ENCODE measurements at places on chromosomes 12 and 14. TPM values are rescaled to one million over a fixed set of nuclear protein-coding genes. Genes with fewer than 3 reads are reported as not detected.
A peak's percentile ranks its signal among the peaks of the same experiment; 100 is the strongest.

GRCh38 chr12:67517181-67517887, 131.2 kb upstream of the DYRK2 start:
- H3K36me3 ChIP-seq = no peaks in the 10 kb centered on the region
- H3K4me3 ChIP-seq = peak overlapping the region; percentile 8
- H3K27ac ChIP-seq = no peak overlapping the region
- no peaks in the 10 kb centered on the region for H3K27me3 ChIP-seq

DNA sequence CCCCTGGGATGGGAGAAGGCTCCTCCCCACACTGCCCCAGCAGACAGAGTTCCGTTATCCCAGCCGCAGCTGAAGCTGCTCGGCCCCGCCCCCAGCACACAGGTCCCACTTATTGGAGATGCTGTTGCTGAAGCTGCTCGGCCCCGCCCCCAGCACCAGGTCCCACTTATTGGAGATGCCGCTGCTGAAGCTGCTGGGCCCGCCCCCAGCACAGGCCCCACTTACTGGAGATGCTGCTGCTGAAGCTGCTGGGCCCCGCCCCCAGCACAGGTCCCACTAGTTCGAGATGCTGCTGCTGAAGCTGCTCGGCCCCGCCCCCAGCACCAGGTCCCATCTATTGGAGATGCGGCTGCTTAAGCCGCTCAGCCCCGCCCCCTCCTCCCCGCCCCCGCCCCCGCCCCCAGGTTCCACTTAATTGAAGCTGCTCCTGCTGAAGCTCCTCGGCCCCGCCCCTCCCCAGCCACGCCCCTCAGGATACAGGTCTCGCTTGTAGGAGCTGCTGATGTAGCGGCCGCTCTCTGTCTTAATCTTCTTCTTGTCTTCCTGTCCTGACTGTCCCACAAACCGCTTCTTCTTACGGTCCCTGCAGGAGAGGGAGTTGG, 12.0 kb downstream of the CFAP73 start:
- no peak for DNase-seq
- H3K27ac ChIP-seq = no peak overlapping the region
- no peaks in the 10 kb centered on the region for H3K4me1 ChIP-seq
- no peak overlapping the region for H3K4me3 ChIP-seq
- peaks cover 10% of the 10 kb centered on the region for H3K36me3 ChIP-seq

- no peak overlapping the region for H3K27ac ChIP-seq
- no peak for DNase-seq
- H3K36me3 ChIP-seq = no peaks in the 10 kb centered on the region
Observed at GRCh38 chr12:29234965-29235626, 86.0 kb downstream of the FAR2 start.

GRCh38 chr12:67145692-67146091, 123.5 kb upstream of the CAND1 start:
- no peaks in the 10 kb centered on the region for H3K4me1 ChIP-seq
- H3K36me3 ChIP-seq = no peaks in the 10 kb centered on the region
- H3K27ac ChIP-seq = no peak overlapping the region
- H3K27me3 ChIP-seq = no peaks in the 10 kb centered on the region

GRCh38 chr14:67663633-67664032, 10.8 kb downstream of the VTI1B start:
- H3K36me3 ChIP-seq = no peaks in the 10 kb centered on the region
- H3K27ac ChIP-seq = no peak overlapping the region
- no peaks in the 10 kb centered on the region for H3K27me3 ChIP-seq
- H3K4me1 ChIP-seq = no peaks in the 10 kb centered on the region

GRCh38 chr14:95122621-95122945, 34.7 kb downstream of the DICER1 start:
- no peaks in the 10 kb centered on the region for H3K27me3 ChIP-seq
- no peak overlapping the region for H3K4me3 ChIP-seq
- H3K27ac ChIP-seq = no peak overlapping the region
- H3K4me1 ChIP-seq = no peaks in the 10 kb centered on the region
- DNase-seq = no peak

GRCh38 chr14:49546766-49547165, 39.4 kb downstream of the RPS29 start:
- H3K27ac ChIP-seq = no peak overlapping the region
- no peak overlapping the region for H3K4me3 ChIP-seq
- H3K27me3 ChIP-seq = no peaks in the 10 kb centered on the region
- DNase-seq = no peak
- H3K36me3 ChIP-seq = no peaks in the 10 kb centered on the region

DNA sequence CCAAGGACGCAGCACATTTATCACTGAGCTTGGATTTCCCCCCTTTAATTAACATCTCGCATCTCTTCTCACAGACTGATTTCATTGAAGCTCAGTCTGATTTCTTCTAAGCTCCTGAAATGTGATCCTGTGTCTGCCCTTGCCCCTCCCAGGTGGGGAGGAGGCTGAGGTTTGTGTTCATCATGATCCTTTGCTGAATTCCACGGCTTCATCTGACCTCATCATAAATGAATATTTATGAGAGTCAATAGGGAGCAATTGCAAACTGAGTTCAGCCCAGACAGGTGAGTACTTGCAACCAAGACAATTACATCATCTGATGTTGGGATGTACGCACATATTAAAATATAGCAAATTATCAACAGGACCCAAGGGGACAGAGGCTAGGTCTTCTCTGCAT, 72.4 kb downstream of the MAP1LC3B2 start:
- H3K27me3 ChIP-seq = no peaks in the 10 kb centered on the region
- no peak overlapping the region for H3K4me3 ChIP-seq
- no peak for DNase-seq
- no peaks in the 10 kb centered on the region for H3K4me1 ChIP-seq

GRCh38 chr12:124654666-124655047, 87.2 kb upstream of the NCOR2 start:
- peaks cover 6% of the 10 kb centered on the region for H3K4me1 ChIP-seq
- H3K27me3 ChIP-seq = no peaks in the 10 kb centered on the region
- peak overlapping the region; percentile 31 for H3K27ac ChIP-seq
- H3K4me3 ChIP-seq = no peak overlapping the region

GRCh38 chr12:119180380-119181040, 1.8 kb downstream of the HSPB8 start:
- peak overlapping the region; percentile 68 for H3K4me3 ChIP-seq
- H3K27me3 ChIP-seq = no peaks in the 10 kb centered on the region
- H3K36me3 ChIP-seq = no peaks in the 10 kb centered on the region

DNA sequence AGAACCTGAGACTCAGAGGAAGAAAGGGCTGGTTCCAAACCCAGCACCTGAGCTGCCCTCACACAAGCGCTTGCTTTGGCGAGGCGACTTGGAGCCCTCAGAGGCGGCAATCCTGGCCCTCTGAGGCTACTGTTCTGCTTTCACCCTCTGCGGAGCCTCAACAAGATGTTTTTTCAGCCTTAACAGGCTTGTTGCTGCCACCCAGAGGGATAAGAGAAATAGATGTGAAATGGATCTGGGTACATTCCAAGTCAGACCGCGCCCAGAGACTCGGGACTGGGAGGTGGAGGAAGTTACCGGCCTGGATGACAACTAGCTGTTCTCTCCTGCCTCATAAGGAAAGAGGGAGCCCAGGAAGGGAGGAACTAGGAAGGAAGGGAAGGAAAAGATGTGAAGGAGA, 89.6 kb downstream of the TTC7B start:
- H3K4me3 ChIP-seq = no peak overlapping the region
- no peak for DNase-seq

DNA sequence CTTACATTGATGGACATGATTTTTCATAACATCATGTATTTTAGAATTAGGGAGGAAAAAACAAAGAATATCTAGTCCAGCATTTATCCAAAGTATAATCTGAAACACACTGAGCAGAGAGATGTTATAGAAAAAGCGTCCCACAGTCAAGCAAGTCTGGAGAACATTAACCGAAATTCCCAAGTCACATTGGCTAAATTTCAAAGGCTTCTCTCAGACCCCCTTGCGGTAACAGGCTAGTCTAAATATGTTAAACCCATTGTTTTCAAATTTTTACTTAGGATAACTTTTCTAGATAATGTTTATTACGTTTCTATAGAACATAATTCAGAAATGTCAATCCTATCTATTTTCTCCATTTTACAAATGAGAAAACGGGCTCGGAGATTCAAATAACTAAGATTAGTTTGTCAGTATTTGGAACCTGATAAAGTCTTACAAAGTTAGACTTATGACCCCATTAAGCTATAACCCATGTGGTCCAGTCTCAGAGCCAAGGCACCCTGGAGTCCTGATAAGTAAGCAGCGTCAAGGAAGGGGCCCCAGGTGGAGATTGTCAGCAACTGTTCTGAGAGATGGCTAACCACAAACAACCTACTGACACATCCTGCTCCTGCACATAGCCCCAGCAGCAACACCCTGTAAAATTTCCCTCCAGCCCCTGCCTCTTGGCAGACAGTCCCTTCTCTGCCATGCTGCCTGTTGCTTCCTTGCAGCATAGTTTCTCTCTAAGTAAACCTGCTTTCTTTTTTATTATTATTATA, 220.6 kb upstream of the TMEM260 start:
- no peak overlapping the region for H3K27ac ChIP-seq
- H3K4me3 ChIP-seq = no peak overlapping the region
- H3K36me3 ChIP-seq = no peaks in the 10 kb centered on the region
- H3K27me3 ChIP-seq = no peaks in the 10 kb centered on the region
- H3K4me1 ChIP-seq = no peaks in the 10 kb centered on the region

- no peaks in the 10 kb centered on the region for H3K4me1 ChIP-seq
- H3K4me3 ChIP-seq = no peak overlapping the region
- H3K27me3 ChIP-seq = no peaks in the 10 kb centered on the region
- no peak for DNase-seq
Observed at GRCh38 chr12:23084236-23084995, 459.4 kb downstream of the ETNK1 start.

GRCh38 chr14:63543826-63544406, 739 bp upstream of the PPP2R5E start:
- H3K27me3 ChIP-seq = no peaks in the 10 kb centered on the region
- no peak for DNase-seq
- no peaks in the 10 kb centered on the region for H3K4me1 ChIP-seq
- H3K36me3 ChIP-seq = peaks cover 6% of the 10 kb centered on the region
- peak overlapping the region; percentile 88 for H3K4me3 ChIP-seq

DNA sequence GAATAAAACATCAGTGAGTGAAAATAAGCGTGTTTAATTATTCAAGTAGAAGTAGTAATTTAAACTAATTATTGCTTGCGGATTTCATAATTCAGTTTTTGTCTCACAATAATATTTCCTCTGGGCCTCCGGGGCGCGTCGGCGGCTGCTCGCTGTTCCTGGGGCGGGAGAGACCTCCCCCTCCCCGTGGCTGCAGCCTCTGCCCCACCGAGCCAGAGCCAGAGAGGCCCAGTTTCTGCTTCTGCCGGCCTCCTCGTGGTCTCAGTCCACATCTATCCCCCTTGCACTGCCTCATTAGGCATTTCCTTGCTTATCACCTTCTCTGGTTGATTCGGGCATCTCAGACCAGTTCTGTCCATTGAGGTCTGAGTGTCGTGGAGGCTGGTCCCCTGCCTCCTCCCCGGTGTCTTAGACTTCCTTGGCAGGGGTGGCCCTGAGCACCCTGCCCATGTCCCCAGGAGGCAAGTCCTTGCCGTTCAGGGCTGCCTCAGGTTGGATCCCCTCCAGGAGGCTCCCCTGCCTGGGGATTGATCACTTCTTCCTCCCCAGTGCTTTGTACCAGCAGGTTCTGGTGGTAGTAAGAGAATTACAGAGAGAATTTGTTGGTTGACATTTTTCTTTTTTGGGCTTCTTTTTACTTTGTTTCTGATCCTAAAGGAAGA, 78.0 kb downstream of the SLC25A47 start:
- H3K27ac ChIP-seq = peak overlapping the region; percentile 29
- H3K36me3 ChIP-seq = no peaks in the 10 kb centered on the region
- peaks cover 4% of the 10 kb centered on the region for H3K4me1 ChIP-seq

DNA sequence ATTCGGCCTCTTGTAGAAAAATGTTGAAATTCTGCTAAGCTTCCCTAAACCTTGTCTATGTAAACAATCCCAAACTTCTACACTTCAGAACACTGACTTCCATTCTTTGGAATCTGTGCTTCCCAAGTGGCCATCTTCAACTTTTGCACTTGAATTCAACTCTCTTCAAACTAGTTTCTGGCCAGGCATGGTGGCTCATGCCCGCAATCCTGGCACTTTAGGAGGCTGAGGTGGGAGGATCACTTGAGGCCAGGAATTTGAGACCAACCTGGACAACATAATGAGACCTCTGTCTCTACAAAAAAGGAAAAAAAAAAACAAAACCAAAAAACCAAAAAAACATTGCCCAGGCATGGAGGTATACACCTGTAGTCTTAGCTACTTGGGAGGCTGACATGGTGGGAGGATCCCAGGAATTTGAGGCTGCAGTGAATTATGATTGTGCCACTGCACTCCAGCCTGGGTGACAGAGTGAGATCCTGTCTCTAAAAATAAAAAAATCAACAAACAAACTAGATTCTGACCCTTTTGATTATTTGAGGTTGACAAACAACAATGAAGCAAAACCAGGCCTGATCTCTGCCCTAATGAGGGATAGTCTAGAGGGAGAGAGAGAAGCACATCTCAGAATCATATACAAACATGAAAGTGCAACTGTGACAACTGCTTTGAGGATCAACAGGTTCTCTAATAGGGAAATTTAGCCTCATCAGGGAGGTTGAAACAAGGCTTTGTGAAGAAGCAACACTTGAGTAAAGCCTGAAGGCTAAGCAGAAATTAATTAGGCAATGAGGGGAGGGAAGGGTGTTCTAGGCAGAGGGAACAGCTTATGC, 11.6 kb upstream of the C12orf75 start:
- no peaks in the 10 kb centered on the region for H3K36me3 ChIP-seq
- no peak overlapping the region for H3K27ac ChIP-seq
- no peaks in the 10 kb centered on the region for H3K4me1 ChIP-seq
- no peak for DNase-seq
- no peak overlapping the region for H3K4me3 ChIP-seq
- H3K27me3 ChIP-seq = no peaks in the 10 kb centered on the region

DNA sequence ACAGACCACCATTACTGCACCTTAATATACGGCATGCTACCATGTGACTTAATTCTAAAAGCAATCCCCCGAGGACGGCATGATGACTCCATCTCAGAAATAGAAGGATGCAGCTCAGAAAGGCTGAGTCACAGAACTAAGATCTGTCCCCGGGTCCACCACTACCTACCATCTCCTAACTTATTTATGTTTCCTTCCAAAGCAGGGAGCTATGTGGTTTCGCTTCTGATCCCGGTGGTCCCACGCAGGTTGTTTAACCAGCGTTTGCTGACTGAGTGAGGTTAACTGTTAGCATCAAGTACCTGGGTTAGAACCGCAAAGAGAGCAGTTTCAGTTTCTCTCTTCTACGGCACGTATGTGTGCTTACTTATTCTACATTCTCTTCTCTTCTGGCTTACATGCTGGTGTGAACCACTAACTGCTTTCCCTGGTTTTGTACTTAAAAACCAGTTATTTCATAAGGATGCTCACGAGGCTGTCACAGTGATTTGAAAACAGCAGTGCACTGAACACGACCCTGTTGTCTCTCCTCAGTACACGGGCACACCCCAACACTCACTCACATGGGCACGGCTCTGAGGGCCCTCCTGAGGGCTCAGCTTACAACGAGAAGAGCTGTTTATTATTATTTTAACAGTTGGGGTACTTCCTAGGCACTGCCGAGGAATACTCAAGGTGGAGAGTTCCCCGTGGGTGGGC, 66.7 kb downstream of the CCDC88C start:
- no peaks in the 10 kb centered on the region for H3K27me3 ChIP-seq
- H3K4me3 ChIP-seq = no peak overlapping the region
- H3K36me3 ChIP-seq = no peaks in the 10 kb centered on the region
- H3K4me1 ChIP-seq = no peaks in the 10 kb centered on the region
- H3K27ac ChIP-seq = no peak overlapping the region
- DNase-seq = no peak

Gene NINJ2
- 6.9 TPM for total RNA-seq

Gene INSM2
- total RNA-seq = not detected

Gene SETD1B
- 4.2 TPM for total RNA-seq

Data from breast epithelium (tissue), 4 donors.